Breast epithelium (tissue), 4 donors: ENCODE measurements at places on chromosomes 13 and 19. TPM values are rescaled to one million over a fixed set of nuclear protein-coding genes. Genes with fewer than 3 reads are reported as not detected.

Gene ZNF541
- 0.15 TPM for total RNA-seq

Gene CYP2S1
- total RNA-seq = 2.0 TPM

Gene ZNF470
- total RNA-seq = 4.1 TPM

Gene CDADC1
- 8.5 TPM for total RNA-seq

Gene CGB8
- not detected for total RNA-seq

Gene CCDC70
- total RNA-seq = not detected

Gene PLIN5
- 10.4 TPM for total RNA-seq

Gene ZFP28
- total RNA-seq = 13.0 TPM

Gene SLC6A16
- total RNA-seq = 1.2 TPM

Gene FFAR2
- total RNA-seq = not detected

Gene CCL25
- total RNA-seq = not detected

Gene PDE4A
- total RNA-seq = 20.3 TPM

Gene COL5A3
- total RNA-seq = 12.5 TPM

Gene ZNF331
- 84.4 TPM for total RNA-seq

Gene KLHL1
- total RNA-seq = not detected

Gene ICAM5
- 1.8 TPM for total RNA-seq

DNA sequence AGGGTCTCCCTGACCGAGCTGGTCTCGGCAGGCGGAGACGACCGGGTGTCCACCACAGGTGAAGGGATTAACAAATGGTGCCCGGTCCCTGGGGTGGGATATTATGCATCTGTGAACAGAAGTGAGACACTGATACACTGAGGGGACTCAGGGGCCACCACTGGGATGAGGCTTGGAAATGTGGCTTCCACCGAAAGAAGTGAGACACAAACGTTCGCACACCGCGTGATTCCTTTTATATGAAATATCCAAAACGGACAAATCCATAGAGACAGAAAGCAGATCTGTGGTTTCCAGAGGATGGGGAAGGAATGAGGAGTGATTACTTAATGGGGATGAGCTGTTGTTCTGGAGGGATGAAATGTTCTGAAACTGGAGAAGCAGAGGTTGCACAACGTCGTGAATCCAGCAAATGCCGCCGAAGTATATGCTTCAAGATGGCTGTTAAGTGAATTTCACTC lies 47.5 kb downstream of the C13orf46 start:
- DNase-seq = no peak

GRCh38 chr13:40026741-40027140 lies 371.3 kb downstream of the COG6 start:
- no peak for DNase-seq

DNA sequence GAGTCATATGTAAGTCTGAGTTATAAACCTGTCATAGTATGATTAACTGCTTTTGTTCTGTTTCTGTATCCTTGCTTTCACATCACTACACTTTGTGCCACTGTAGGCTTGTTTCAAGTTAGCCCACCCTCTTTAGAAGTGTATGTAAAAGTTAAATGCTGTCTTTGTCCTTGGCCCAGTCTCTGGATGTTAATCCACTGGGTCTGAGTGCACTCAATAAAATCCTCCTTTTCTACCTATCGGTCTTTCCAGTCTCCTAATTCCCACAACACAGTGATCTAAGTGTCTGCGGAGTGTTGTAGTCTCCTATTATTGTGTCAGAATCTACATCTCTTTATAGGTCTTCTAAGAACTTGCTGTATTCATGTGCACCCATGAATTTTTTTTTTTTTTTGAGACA lies 14.1 kb downstream of the ZNF429 start:
- no peak for DNase-seq

GRCh38 chr13:40878823-40879222 lies 89.4 kb downstream of the SLC25A15 start:
- no peak for DNase-seq

- no peak for DNase-seq
Observed at GRCh38 chr13:97333983-97334382, 100.0 kb upstream of the RAP2A start.

GRCh38 chr13:37701306-37701705 lies 102.7 kb upstream of the POSTN start:
- DNase-seq = no peak

DNA sequence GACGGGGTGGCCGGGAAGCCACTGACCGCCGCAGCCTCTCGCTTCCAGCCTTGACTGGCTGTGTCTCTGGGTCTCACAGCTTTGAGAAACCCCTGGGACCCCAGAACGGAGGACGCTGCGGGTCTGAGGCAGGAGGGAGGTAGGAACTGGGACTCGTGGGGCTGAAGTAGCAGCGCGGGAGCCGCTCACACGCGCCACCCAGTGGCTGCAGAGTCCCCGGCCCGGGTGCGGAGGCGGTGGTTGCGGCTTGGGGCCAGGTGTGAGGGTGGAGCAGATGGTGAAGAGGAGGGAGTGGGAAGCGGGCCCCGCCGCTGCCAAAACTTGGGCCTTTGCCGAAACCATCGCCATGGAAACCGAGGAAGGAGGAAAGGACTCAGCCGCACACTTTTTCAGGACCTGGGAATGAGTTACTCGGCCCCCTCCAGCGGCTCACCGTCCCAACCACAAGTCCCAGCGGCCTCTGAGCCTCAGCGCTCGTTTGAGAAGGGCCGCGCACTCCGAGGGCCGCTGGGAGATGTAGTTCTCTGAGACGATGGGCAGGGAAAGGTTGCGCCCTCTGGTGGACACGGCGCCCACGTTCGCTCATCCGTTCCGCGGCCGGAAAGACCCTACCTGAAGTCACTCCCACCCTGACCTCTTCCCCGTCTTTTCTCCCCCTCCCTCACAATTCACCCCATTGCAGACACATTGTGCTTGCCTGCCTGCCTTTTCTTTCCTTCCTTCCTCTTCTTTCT lies 2.2 kb upstream of the SLC17A7 start:
- DNase-seq = peak; percentile 94

GRCh38 chr13:103009051-103009840 lies 57.0 kb downstream of the SLC10A2 start:
- no peak for DNase-seq

DNA sequence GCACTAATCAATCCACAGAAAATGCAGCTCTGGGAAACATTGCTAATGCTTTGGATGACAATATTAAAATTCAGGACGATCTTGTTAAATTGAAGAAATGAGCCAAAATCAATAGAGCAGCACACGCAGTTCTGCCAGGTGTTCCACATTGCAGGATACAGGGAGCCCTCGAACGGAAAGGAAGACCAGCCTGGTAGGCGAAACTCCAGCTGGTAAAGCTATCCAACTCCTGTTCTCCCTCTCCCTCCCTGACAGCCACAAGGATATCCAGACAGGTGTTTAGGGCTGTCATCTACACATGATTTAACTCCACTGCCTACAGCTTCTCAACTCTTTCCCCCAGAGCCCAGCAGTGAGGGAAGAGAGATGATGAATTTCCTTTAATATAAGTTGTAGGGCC lies 67.7 kb downstream of the EPSTI1 start:
- no peak for DNase-seq

DNA sequence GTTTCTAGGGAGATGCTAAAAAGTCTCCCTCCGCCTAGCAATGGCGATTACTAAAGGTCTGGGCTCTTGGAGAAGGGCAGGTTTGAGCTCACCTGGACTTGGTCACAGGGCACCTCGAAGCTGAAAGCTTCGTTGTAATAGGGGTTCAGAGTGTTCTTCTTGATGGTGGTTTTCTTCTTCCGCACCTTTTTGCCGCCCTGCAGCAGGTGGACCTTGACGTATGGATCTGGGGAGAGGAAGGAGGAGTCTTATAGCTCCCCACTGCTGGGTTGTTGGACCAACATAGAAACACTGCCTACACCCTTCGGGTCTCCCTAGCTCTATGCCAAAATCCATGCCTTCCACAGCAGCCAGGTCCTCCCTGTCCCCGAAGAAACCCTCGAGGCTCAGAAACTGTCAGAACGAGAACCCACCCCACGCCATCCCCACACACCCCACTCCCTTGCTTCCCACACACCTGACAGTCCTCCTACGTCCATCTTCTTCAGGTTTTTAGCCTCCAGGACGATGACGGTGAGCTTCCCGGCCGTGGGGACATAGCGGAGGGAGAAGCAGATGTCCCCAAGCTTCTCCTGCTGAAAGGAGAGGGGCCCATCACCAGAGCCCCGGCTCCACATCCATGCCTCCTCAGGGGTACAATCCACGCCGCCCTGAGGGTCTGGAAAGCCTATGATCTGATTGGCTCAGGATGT lies 5.5 kb downstream of the SYT5 start:
- DNase-seq = no peak

GRCh38 chr13:81686877-81687276 lies 1346.0 kb upstream of the SPRY2 start:
- DNase-seq = no peak

- DNase-seq = no peak
Observed at GRCh38 chr13:50404116-50404515, 388.9 kb downstream of the KCNRG start.

GRCh38 chr19:41083516-41083915 lies 4.7 kb upstream of the CYP2A13 start:
- DNase-seq = no peak

DNA sequence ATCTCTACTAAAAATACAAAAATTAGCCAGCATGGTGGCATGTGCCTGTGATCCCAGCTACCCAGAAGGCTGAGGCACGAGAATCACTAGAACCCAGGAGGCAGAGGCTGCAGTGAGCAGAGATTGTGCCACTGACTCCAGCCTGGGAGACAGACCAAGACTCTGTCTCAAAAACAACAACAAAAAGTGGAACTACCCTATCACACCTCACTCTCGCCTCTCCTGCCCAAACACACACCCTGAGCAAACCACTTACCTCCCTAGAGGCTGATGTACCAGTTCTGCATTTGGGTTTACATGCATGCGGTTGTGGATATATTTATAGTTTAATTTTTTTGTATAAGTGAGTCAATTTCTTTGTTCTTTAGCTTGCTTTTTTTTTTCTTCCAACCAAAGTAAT lies 7.7 kb upstream of the PTOV1 start:
- no peak for DNase-seq

- DNase-seq = no peak
Observed at GRCh38 chr19:3634496-3635045, 8.0 kb upstream of the CACTIN start.

GRCh38 chr13:88360761-88361160 lies 689.6 kb downstream of the SLITRK5 start:
- no peak for DNase-seq

DNA sequence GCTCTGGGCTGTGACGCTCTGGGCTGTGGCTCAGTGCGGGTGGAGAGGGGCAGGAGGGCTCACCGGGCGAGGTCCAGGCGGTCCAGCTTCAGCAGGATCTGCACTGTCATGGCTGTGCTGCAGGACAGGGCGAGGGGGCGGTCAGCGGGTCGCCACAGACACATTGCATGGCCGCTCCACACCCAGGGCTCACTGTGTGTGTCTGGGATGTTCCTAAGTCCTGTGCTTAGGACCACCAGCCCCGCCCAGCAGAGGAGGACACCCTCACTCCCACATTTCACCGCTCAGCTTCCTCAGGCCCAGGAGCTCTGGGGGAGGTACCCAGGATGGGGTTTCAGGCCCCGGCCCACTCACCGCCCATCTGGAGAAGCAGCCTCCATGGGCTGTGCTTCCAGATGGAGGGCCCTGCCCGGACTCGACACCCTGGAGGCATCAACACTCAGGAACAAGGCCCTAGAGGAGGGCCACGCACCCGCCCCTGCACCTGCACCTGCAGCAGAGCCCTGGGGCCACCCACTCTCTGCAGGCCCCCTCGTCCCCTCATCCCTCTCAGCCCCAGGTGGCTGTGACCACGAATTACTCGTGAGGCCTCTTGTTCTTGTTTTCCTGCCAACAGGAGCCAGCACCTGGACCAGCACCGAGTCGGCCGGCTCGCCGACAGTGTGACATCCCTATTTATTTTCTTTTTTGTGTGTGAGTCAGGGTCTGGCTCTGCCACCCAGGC lies 9.7 kb upstream of the CERS1 start:
- DNase-seq = no peak

GRCh38 chr19:10112037-10112761 lies 706 bp downstream of the P2RY11 start:
- DNase-seq = no peak

DNA sequence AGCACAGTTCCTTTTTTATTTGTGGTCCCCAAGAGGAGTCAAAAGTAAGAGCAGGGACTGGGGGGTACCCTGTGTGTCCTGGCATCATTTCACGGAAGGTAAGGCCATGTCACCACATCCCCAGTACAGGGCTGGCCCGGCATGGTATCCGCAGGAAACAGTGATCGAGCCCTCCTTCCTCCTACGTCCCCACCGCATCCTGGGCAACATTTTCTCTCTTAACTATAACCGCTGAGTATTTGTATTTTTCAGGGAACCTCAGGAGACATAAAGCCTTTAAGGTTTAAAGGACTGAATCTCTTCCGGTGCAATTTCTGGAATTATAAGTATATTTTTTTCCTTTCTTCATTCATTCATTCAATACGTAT lies 13.6 kb upstream of the LATS2 start:
- DNase-seq = no peak

DNA sequence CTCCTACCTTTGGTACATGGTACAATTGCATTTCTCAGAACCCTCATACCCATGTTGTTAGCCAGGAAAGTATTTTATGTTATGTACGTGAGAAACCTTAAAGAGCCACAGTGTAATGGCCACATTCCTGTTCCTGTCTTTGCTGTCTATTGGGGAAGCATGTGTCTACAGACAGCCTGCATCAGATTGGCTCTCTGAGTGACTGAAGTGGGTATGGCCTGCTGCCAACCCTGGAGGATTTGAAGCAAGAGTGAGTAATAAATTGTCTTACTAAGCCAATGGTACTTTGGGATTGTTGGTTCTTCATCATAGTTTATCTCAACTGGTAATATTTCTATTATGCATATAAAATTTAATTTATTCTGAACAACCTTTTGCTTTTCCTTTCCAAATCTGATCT lies 574.1 kb downstream of the LMO7 start:
- DNase-seq = no peak

- no peak for DNase-seq
Observed at GRCh38 chr13:79108914-79109643, 297.0 kb downstream of the RBM26 start.

DNA sequence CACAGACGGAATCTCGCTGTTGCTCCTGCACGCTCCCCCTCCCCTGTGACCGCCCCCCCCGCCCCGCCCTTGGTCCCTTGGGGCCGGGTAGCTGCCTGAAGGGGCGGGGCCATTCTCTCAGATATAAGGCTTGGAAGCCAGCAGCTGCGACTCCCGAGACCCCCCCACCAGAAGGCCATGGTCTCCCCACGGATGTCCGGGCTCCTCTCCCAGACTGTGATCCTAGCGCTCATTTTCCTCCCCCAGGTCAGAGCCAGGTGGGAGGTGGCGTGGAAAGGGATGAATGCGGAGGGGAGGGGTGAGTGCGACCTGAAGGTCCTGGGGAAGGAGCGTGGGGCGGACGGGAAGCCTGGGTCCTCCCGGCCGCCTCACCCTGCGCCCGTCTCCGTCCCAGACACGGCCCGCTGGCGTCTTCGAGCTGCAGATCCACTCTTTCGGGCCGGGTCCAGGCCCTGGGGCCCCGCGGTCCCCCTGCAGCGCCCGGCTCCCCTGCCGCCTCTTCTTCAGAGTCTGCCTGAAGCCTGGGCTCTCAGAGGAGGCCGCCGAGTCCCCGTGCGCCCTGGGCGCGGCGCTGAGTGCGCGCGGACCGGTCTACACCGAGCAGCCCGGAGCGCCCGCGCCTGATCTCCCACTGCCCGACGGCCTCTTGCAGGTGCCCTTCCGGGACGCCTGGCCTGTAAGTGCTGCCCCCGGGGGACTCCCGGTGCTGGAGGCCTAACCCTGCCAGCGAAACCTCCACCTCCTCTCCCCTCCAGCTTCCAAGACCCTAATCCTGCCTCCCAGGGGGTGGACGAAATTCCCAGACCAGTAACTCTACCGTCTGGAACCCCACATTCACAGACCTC lies at the start of gene DLL3:
Gene DLL3, plus strand, starts transcription at position 150 of the 845 bp plus-strand sequence. Its CDS starts 28 bp downstream, at position 178.
- DNase-seq = no peak
